NCI-H774 (cell line): ENCODE measurements at places on chromosomes 16 and 17.
A peak's percentile ranks its signal among the peaks of the same experiment; 100 is the strongest.

- DNase-seq, result no peak
Measured at GRCh38 chr16:53147500-53148065, 92.8 kb downstream of the CHD9 start.

DNA sequence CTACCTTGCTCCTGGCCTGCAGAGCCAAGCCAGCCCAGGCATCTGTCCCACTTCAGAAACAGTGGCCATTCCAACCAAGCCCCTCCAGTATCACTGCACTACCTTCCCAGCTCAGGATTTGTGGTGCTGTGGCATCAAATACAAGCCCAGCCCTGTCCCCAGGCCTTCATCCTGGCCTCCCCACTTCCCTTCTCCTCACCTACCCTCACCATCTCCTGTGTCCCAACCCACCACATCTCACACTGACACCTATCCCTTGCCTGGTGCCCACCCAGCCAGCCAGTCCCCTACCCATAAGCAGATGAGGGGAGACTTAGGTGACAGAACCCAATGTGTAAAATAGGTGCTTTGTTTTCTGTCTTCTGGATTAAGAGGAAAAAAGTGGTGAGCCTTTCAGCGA, 66.0 kb upstream of the CDH5 start:
- no peak for DNase-seq

DNA sequence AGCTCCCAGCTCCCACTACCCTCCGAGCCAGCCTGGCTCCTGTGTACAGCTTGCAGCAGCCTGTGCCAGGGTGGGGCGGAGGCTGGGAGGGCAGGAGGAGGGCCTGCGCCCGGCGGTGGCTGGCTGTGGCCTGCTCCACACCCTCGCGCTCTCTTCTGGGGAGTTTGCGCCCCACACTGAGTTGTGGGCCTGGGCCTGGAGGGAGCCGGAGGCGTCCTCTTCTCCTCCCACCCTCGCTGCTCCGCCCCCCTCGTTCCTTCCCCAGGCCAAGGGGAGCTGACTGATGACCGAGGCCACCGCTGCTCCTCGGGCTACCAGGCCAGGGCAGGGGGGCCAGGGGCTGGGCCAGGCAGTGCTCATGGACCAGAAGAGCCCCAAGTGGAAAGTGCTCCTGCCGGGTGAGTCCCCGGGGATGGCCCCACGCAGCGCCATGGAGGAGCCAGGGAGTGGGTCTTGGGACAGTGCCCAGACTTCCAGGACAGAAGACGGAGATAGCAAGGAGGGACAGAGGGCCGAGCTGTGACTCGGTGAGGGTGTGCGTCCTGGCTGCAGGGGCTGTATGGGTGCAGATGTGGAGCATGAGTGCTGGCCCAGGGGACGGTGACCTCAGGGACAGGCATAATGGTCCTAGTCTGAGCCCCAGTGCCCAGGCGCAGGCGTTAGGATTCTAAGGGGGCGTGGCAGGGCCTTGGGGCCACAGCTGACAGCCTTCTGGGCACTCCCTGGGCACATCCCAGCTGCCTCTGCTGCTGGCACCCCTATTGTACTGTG, 242.1 kb upstream of the GSE1 start:
- no peak for DNase-seq

DNA sequence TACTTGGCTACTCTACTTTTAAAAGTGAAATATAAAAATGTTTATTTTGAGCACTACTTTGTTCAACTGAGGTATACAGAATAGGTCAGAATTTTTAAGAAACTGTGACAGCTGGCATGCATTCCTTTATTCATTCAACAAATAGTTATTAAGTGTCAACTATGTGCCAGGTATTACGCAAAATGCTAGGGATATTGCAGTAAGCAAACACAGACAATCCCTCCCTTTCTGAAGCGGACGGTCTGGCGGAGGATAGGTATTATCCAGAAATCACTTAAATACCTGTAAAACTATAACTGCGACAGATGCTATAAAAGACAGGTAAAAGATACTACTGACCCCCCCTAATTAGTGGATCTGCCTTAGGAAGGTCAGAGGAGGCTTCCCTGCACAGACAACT, 26.1 kb downstream of the METTL16 start:
- no peak for DNase-seq

DNA sequence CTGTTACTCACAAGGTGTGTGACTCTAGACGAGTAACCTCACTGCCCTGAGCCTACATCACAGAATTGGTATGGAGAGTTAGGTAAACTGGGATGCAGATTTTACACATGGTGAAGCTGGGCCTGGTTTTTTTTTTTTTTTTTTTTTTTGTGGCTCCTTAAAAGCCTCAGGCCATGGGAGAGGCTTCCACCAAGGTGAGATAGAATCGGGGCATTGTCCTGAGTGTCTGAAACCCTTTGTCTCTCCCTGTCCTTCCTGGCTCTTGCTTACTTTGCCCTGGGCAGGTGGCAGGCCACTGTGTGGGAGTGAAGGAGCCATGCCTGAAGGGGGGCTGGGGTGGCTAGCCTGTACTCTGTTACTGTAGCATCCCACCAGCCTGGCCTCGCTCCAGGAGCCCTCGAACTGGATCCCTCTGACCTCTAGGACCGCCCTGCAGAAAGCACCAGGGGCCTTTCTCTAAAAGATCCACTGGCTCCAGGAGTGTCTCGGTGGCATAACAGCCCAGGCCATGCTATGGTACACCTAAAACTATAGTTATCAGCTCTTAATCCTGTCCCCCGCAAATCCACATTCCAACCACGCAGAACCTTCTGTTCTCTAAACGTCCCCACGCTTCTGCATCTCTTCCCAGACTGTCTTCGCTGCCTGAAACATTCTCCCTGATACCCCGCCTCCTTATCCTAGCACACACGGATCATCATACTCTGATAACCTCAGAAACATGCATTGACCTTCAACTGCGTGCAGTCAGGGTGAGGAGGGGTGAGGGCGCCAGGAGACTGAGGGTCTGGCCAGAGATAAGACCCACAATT, 1.7 kb upstream of the SLC13A2 start:
- DNase-seq, result no peak

- no peak for DNase-seq
Measured at GRCh38 chr17:4716081-4716480, 5.6 kb downstream of the ARRB2 start.

DNA sequence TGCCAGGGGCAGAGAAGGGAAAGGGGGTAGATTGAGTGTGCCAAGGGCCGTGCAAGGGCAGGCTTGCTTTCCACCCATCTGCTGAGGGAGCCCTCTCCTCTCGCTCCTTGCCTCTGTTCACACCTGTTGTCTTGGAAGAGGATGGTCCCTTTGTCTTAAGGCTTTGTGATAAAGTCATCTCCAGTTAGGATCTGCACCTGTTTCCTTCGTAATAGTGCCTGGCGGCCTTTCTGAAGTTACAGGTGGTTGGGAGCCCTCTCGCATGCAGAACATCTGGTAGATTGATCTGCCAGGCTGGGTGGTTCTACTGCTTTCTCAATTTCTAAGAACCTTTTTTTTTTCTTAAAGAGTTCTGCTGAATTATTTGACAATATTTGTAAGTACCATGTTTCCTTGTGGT, 16.3 kb downstream of the UBFD1 start:
- DNase-seq, result no peak

- no peak for DNase-seq
Measured at GRCh38 chr17:66364508-66364907, 62.1 kb downstream of the PRKCA start.

DNA sequence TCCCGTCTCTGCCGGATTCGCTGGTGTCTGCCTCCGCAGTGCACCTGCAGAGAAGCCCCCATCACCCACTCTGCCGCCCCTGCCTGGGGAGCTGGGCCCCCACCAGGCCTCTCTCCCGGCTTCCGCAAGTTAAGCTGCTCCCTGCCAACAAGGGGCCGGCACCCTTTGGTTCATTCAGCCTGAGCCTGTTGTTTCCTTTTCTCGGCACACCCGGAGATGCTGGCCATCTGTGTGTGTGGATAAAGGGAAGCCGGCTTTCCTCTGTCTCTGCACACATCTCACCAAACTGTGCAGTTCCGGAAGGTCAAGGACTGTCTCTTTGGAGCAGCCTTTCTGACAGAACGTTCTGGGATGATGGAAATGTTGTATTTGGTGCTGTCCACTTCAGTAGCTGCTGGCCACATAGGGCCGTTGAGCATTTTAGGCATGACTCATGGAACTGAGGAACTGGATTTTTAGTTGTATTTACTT, 6.8 kb downstream of the MAPK8IP3 start:
- no peak for DNase-seq

- DNase-seq, result no peak
Measured at GRCh38 chr16:75506574-75506973, 11.3 kb upstream of the CHST6 start.

DNA sequence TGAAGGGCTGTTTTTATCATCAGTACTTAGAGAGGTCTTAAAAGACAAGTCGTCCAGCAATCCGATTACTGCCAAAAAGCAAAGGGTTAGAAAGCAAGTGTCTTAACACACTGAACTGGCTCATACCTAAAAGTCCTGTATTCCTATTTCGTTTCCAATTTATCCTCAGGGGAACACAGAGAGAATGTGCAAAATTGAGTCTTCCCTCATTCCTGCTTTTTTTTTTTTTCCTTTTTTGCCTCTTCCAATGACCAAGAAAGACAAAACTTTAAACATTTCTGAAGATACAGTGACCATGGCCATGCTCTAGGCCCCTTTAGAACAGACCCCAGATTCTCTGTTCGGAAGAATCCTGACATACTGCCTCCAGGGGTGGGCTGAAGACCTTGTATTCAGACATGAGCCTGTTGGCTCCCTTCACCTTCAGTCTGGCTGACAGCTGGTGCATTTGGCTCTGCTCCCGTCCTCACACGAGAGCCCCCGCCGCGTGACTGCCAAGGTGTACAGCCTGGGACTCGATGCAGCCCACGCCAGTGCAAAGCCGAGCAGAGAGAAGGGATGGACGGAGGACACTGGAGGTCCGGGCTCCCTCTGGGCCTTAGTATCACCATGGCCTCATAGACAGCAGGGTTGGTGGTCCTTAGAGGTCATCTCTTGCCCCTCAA, 47.0 kb downstream of the COTL1 start:
- no peak for DNase-seq

DNA sequence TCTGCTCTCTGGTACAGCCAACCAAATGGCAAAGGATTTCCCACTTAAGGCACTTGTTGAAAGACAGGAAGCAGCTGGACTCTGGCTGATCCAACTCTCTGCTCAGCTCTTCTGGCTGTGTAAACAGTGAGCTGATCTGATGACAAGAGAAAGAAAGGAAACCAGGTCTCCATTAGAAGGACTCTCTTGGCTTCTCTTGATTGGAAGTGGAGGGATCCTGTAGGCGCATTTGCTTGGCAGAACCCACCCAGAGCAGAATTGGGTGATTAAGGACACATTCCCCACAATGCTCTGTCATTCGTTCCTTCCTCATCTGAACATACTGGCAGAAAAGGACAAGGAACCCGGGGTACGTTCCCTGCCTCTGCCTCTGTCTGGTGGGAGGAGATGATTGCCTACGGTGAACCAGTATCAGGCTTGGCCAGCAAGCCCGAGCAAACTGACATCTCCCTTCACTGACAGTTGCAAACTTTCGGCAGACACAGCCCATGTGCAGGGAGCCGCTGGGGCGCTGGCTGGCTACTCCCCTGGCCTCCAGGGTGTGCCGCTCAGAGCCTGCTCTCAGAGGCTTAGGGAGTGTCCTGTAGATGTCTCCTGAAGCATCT, 29.1 kb downstream of the LDHD start:
- peak; percentile 36 for DNase-seq

- DNase-seq, result no peak
Measured at GRCh38 chr17:72511242-72511641, 390.4 kb downstream of the SOX9 start.
